ENCODE measurements at places on chromosomes 5 and 9.

GRCh38 chr9:20376731-20377375 is 245.4 kb downstream of the MLLT3 start:
- no peak for DNase-seq

DNA sequence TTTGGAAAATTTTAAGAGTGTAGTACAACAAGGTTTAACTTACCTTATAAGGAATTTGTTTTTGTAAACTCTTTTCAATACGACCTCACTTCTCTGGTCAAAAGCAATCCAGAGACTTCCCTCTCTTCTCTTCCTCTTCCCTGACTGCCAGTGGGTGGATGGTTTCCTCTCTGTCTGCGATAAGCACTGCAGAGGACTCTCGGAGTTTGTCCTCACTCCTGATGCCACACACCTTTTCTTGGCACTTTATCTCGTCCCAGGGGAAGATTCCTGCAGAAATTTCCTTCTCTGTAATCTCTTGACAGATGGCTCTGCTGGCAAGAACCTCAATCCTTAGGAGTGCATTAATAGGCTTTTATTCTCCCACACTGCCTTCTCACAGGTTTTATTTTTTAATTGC is 641.6 kb downstream of the NR2F1-AS1 start:
- no peak for DNase-seq

DNA sequence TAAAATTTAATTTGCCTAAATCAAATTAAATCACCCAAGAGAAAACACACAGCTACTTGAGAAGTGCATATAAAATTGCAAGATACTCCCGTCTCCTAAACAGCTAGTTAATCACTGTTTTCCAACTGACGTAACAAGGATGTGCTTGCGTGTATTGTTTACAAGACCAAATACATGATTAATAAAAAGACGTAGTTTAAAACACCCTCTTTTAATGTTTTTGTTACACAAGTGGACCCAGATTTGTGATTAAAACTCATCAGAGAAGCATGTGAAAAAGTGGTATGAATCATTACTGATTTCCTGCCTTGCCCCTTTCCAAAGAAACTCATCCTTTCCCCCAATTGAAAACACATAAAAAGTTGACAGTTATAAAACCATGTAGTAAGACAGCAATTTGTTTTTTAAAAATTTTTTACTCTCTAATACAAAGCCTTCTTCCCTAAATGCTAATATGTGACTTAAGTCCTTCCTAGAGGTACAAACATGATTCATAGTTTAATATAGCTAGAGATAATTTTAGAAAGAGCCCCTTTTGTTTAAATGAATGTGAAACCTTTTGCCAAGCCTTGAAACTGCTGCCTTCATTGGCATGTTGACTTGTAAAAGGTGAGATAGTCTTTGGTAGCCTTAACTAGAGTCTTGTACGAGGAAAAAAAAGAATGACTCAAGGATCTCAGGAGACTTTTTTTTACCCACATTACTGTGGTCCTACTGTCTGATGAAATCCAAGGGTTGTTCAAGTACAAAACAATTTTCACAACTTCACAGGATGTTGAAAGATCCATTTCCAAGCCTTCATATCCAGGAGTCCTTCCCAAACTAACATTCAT is 61.4 kb upstream of the FST start:
- DNase-seq = no peak

DNA sequence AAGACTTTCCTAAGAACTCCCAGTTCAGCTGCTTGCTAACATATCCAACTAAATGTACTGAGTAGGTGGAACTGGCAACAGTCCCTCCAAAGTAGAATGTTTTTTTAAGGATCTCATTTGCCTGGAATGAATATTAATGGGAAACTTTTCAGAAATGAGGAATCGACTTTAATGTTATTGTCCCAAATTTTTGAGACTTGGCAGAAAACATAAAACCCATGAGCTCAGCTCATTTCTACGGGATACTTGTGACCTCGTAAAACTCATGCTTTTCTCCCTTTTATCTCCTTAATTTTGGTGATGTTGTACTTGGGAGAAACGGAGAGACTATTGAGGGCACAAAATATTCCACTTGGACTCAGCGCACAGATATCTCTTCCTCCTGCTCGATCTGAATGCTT is 296.8 kb downstream of the EBF1 start:
- DNase-seq = no peak

DNA sequence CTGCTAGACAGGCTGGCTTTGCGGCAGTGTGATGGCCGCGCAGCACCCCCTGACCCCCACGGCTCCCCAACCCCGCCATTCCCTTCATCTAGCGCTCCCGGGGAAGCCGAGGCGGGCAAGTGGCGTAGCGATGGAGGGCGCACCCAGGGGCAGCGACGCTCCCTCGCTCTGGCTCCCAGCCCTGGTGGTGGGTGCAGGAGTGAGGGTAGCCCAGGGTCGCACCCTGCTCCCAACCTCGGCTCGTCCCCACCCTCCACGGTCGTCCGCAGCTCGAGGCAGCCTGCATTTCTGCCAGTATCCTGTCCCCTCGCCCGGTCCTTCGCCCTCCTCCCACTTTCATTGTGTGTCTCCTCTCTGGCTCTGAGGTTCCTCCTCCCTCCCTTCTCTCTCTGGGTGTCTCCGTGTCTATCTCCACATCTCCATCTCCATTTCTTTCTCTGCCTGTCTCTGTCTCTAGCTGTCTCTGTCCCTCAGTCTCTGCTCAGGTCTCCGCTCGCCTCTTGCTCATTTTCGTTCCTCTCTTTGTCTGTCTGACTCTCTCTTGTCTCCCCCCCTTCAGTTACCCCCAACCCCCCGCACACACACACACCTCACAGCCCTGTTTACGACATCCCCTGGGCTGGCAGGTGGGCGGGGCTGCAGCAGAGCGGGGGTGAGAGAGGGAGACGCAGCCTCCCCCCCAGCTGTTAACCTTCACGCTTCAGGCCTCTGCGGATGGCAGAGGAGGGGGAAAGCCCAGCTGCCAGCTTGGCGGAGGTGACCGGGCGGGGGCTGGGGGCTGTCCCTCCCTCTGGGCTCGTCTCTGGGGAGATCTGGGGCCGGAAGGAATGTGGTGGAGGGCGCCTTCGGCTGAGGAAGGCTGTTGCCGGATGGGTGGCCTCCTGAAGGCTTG is 48.7 kb upstream of the PSD2 start:
- DNase-seq = peak; percentile 60

GRCh38 chr9:76756941-76757673 is 7.1 kb upstream of the PCA3 start:
- no peak for DNase-seq
